ENCODE measurements at places on chromosomes 12 and 14. TPM values are rescaled to one million over a fixed set of nuclear protein-coding genes. Genes with fewer than 3 reads are reported as not detected.

DNA sequence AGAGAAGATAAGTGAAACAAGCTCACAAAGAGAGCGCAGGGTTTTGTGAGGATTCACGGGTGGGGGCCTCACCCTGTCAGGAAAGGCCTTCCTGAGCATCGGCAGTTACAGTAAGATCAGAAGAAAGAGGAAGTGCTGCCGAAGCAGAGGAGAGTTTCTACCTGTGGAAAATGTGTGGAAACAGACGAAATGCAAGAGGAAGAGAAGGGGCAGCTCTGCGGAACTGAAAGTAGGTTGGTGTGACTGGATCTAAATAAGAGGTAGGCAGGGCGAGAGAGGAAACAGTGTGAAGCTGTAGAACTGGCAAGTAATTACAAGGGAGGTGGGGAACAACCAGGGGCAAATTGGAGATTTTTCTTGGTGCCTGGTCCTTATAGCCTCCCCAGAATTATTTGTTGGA lies 2.6 kb downstream of the GPR68 start:
- no peak for DNase-seq
- no peak overlapping the region for H3K4me3 ChIP-seq
- no peaks in the 10 kb centered on the region for H3K36me3 ChIP-seq
- H3K27ac ChIP-seq = no peak overlapping the region
- H3K27me3 ChIP-seq = no peaks in the 10 kb centered on the region

GRCh38 chr12:61781021-61781581 lies 479.1 kb upstream of the USP15 start:
- DNase-seq = no peak
- H3K4me1 ChIP-seq = no peaks in the 10 kb centered on the region
- no peaks in the 10 kb centered on the region for H3K36me3 ChIP-seq
- H3K4me3 ChIP-seq = no peak overlapping the region

GRCh38 chr14:58705066-58705465 lies 67.3 kb downstream of the DACT1 start:
- no peak for DNase-seq
- no peak overlapping the region for H3K4me3 ChIP-seq
- no peak overlapping the region for H3K27ac ChIP-seq
- H3K27me3 ChIP-seq = no peaks in the 10 kb centered on the region

GRCh38 chr12:18297902-18298301 lies 36.6 kb downstream of the PIK3C2G start:
- no peak overlapping the region for H3K27ac ChIP-seq
- no peak overlapping the region for H3K4me3 ChIP-seq
- no peak for DNase-seq

GRCh38 chr12:48118284-48118871 lies 786 bp upstream of the PFKM start:
- H3K4me1 ChIP-seq = peaks cover 24% of the 10 kb centered on the region
- H3K36me3 ChIP-seq = peaks cover 3% of the 10 kb centered on the region
- DNase-seq = no peak
- H3K27ac ChIP-seq = no peak overlapping the region
- H3K27me3 ChIP-seq = peaks cover 20% of the 10 kb centered on the region

GRCh38 chr12:67609226-67609870 lies 39.2 kb upstream of the DYRK2 start:
- H3K4me3 ChIP-seq = no peak overlapping the region
- no peaks in the 10 kb centered on the region for H3K27me3 ChIP-seq
- no peaks in the 10 kb centered on the region for H3K36me3 ChIP-seq
- no peak for DNase-seq
- no peaks in the 10 kb centered on the region for H3K4me1 ChIP-seq

GRCh38 chr12:25769082-25769945 lies 189.2 kb upstream of the RASSF8 start:
- H3K27me3 ChIP-seq = no peaks in the 10 kb centered on the region
- DNase-seq = no peak
- no peak overlapping the region for H3K4me3 ChIP-seq
- H3K36me3 ChIP-seq = no peaks in the 10 kb centered on the region
- peaks cover 20% of the 10 kb centered on the region for H3K4me1 ChIP-seq

DNA sequence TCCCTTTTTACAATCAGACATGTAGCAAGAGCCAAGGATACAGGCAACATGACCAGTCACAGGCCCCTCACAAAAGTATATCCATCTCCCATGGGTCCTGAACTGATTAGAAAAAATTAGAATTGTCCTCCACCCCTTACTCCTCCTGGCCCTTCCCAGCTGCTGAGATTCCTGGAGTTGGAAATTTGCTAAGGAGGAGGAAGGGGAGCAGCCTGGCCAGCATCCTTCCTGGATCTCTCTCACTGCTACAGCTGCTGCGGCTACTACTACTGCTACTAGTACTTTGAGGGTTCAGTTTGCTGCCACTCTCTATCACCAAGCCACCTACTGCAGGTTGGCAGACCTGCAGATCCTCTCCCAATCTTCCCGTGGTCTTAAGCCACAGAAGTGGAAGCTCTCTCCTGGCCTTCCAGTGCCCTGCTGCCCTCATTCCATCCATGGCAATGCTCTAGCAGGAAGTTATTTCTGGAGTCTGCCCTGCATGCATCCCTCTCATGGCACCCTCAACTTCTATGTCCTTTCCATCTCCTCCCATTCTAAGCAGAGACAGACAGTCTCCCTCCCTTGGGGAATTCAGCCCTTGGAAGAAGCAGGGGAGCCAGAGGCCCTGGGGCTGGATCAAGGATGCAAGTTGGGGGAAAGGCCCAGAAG lies 1.0 kb downstream of the ITGA7 start:
- H3K36me3 ChIP-seq = no peaks in the 10 kb centered on the region
- peaks cover 39% of the 10 kb centered on the region for H3K4me1 ChIP-seq
- peaks cover 20% of the 10 kb centered on the region for H3K27me3 ChIP-seq
- peak overlapping the region; percentile 36 for H3K27ac ChIP-seq
- peak overlapping the region; percentile 75 for H3K4me3 ChIP-seq

- peak overlapping the region; percentile 88 for H3K4me3 ChIP-seq
- no peaks in the 10 kb centered on the region for H3K27me3 ChIP-seq
- DNase-seq = no peak
- H3K4me1 ChIP-seq = peaks cover 45% of the 10 kb centered on the region
These were observed 1.4 kb upstream of the ARHGEF40 start for GRCh38 chr14:21068521-21069387.

- peaks cover 56% of the 10 kb centered on the region for H3K4me1 ChIP-seq
- no peaks in the 10 kb centered on the region for H3K27me3 ChIP-seq
- DNase-seq = no peak
- H3K4me3 ChIP-seq = peak overlapping the region; percentile 52
- H3K36me3 ChIP-seq = peaks cover 6% of the 10 kb centered on the region
These were observed 15.1 kb downstream of the FRMD6 start for GRCh38 chr14:51666826-51667225.

GRCh38 chr12:105469701-105470100 lies 139.2 kb downstream of the C12orf75 start:
- DNase-seq = no peak
- peaks cover 2% of the 10 kb centered on the region for H3K4me1 ChIP-seq
- no peaks in the 10 kb centered on the region for H3K27me3 ChIP-seq
- H3K36me3 ChIP-seq = peaks cover 2% of the 10 kb centered on the region
- no peak overlapping the region for H3K4me3 ChIP-seq

GRCh38 chr12:6358881-6359280 lies 16.5 kb downstream of the SCNN1A start:
- DNase-seq = no peak
- no peak overlapping the region for H3K4me3 ChIP-seq
- H3K36me3 ChIP-seq = peaks cover 2% of the 10 kb centered on the region
- H3K27ac ChIP-seq = peak overlapping the region; percentile 59

The CFL2 gene
- 77.2 TPM for total RNA-seq

The CEBPE gene
- total RNA-seq = not detected

The GARIN6 gene
- total RNA-seq = not detected

The TSHR gene
- total RNA-seq = not detected

The TEX52 gene
- total RNA-seq = not detected

The NUAK1 gene
- total RNA-seq = 78.1 TPM

The BDKRB2 gene
- 0.29 TPM for total RNA-seq
